ENCODE measurements at places on chromosomes 5 and 9.

GRCh38 chr5:151523335-151523734 lies 67.8 kb downstream of the FAT2 start:
- DNase-seq, result peak; percentile 3

GRCh38 chr5:157543825-157544622 lies 31.6 kb downstream of the ADAM19 start:
- DNase-seq, result no peak

DNA sequence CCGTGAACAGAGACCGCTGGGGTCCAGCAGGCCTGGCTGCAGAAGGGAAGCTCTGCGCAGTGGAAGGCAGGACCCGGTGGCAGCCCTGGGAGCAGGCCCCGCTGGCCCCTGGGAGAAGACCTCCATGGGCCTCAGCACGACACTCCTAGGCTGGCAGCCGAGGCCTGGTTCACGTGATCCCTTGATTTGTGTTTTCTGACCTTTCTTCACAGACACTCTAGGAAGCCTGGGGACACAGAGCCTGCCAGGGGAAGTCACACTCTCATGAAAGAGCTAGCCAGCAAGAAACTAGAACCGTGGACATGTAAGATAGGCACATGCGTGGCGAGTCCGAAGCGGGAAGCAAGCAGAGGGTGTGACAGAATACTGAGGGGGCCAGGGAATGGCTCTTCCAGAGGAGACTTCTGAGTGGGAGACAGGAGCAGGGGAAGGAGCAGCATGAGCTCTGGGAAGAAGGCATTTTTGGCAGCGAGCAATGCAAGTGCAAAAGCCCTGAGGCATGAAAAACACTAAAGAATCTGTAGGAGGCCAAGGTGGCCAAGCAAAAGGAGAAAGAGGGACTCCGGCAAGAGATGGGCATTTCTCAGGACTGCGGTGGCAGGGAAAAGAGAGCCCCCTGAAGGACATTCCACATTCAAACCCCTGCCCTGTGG lies 26.6 kb upstream of the IL17B start:
- DNase-seq, result no peak

DNA sequence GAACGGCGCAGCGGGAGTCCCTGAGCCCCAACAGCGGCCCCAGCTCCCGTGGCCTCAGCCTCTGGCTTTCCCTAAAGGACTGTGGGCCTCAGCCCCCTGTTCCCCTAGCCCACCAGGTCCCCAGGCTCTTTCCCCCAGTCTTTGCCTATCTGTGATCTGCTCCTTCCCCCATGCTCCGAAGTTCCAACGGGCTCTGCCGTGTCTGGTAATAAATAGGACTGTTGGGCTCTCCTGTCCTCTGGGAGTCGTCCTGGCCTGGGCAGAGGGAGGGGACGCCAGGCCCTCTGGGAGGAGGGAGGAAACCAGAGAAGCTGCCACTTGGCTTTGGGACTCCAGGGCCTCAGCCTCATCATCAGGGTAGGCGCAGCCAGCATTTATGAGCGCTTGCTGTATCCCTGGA lies 28.1 kb downstream of the ADGRD2 start:
- DNase-seq, result peak; percentile 7

- no peak for DNase-seq
These were observed 279.7 kb downstream of the NTRK2 start for GRCh38 chr9:84949258-84949657.

DNA sequence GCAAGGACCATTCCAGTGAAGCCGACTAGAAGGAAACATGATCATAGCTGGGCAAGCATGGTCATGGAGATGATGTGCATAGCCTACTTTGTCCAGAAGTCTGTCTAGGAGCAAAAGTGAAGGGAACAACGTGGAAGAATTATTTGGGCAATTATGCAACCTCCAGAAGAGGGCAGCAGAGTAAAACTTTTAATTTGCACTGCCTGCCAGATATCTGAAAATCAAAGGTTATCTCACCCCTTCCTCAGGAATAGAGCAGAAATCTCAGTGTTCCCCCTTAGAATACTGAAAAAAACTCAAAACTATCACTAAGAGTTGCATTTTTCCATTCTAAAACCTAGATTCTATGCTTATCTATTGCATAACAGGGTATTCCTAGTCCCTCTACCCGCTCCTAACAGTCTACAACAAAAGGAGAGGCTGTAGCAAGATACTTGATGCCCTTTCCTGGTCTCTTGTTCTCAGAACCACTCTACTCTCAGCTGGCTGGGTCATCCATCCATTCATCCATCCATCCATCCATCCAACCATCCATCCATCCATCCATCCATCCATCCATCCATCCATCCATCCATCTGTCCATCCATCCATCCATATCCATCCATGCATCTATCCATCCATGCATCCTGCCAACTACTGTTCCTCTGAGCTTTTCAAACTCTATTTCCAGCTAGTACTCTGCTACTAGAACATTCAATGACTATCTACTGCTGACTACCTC lies 8.4 kb upstream of the SETD9 start:
- DNase-seq, result peak; percentile 9

DNA sequence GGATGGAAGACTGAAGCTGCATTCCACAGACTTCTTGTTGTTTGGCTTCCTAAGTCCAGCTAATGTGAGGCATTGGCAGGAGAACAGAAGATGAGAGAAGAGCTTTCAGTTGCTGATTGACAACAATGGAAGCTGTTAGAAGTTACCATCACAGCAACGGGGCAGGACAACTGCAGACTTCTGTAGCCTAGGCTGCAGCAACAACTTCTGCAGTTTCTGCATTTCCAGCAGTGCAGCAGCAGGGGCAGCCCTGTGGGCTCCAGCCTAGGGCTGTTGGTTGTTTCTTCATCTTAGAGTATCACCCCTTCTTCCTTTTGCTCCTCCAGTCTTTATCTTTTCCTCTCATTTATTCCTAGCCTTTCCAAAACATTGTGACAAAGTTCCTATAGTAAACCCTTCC lies 528.8 kb upstream of the PTGER4 start:
- DNase-seq, result no peak

GRCh38 chr9:13675638-13676000 lies 396.1 kb upstream of the MPDZ start:
- DNase-seq, result no peak

- peak; percentile 94 for DNase-seq
These were observed at the start of gene UBE2B for GRCh38 chr5:134370871-134371833. TSS of gene UBE2B (plus strand) at chr5:134371569. CDS start at chr5:134371596, 27 bp downstream.

DNA sequence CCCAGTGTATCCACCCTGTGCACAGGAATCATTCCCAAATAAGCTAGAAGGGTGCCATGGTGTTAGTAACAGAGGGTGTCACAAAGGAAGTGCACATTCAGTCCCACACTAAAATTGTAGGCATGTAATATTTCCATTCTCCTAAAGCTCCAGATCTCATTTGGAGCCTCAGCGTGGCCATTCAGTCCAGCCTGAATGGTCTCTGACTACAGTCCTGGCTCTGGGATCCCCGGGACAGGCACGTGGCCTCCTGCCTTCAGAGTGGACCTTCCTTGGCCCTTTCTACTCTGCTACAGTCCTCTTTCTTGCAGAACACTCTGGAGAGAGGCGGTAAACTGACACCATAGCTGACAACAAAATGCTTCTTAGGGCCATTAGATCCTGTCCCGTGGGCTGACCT lies 243.9 kb downstream of the IRX2 start:
- DNase-seq, result no peak

GRCh38 chr9:13575558-13575957 lies 296.1 kb upstream of the MPDZ start:
- DNase-seq, result no peak

DNA sequence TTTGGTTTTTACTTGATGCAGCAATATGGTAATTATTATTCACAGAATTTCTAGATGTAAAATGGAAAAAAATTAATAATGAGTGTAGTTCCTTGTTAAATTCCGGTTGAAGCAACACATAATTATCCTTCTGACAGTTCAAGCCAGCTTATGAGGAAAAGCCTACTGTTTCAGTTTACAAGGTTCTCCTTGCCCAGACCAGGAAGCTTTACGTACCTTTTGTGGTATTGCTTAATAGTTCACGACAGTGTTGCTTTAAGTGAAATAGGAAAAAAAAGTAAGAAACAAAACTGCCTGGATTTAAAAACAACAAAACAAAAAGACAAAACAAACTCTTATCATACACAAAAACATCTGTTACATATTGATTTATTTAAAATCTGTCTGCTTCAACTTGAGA lies 547.3 kb upstream of the C9orf72 start:
- DNase-seq, result no peak

GRCh38 chr9:133277467-133277866 lies 2.5 kb upstream of the ABO start:
- no peak for DNase-seq

- DNase-seq, result no peak
These were observed 514.5 kb upstream of the PTGER4 start for GRCh38 chr5:40165106-40165788.

DNA sequence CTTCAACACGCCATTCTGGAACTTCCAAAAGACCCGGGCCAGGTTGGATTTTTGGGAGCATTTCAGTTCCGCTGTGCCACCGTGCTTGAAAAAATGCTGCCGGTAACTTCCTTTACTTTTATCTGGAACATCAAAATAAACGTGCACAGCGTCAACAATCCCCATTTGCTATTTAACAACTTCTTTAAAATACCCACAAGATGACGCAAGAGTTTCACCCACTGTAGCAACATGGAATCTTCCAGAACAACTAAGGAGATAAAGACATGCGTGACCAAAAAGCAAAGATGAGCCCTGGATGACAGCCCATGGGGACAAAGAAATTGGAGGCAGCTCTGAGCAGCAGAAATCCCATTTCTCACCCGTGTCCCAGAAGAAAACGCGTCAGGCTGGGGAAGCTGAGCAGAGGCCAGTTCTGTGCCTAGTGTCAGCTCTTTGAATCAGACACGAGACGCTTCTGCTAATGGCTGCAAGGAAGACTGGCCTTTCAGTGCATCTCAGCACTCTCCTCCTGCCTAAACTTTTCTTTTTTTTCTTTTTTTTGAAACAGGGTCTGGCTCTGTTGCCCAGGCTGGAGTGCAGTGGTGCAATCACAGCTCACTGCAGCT lies 61.3 kb downstream of the SECISBP2 start:
- no peak for DNase-seq

DNA sequence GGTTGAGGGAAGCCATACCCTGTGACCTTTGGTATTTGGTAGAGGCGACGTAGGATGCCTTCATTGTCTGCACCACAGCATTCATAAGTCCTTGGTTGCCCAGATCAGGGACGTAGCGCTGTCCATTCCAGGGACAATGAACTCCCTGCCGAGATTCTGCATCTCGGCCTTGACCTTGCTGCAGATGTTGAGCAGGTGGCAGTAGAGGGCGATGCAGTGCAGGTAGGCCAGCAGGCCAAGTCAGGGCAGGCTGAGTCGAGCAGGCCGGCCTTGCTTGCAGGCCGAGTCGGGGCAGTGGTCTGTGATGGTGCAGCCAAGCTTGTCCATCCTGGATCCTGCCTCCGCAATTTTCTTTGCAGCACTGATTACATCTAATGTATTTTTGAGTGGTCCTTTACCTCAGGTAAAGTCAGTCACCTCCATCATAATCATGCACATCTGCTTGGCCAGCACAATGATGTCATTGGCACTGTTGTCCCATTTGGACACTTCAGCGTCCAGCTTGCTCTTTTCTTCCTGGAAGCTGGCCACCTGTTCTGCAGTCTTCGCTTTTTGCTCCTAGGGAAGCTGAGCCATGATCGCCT lies 93.4 kb upstream of the CCDC112 start:
- DNase-seq, result no peak

GRCh38 chr9:124886866-124887492 lies 25.0 kb downstream of the ARPC5L start:
- DNase-seq, result no peak

DNA sequence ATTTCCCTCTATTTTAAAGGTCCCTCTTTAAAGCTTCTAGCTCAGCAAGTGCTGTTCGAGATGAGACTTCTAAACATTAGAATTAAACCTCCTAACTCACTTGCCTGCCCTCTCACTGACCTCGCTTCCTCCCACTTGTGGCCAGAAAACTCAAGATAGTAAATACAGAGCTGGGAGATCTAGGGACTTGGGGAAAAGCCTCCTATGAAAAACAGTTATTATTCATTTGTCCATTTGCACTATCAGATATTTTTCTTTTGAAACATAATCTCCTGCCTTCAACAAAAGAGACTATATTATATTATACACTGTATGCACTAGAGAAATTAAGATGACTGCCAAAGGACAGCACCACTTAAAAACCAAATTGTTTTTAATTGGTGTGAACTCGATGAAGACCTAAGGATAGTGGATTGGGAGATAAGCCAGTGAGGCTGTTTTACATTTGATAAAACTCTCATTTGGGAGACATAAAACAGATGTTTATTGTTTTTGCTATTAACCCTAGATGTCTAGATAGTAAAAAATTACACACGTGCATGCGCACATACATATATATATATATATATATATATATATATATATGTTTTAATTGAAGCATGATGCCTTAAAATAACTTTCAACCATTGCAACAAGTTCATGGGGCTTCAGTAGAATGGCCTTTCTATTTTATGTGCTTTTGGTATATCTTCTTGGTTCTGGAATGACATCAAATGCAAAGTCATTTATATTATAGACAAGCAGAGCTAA lies 229.4 kb downstream of the ADAMTSL1 start:
- DNase-seq, result no peak

DNA sequence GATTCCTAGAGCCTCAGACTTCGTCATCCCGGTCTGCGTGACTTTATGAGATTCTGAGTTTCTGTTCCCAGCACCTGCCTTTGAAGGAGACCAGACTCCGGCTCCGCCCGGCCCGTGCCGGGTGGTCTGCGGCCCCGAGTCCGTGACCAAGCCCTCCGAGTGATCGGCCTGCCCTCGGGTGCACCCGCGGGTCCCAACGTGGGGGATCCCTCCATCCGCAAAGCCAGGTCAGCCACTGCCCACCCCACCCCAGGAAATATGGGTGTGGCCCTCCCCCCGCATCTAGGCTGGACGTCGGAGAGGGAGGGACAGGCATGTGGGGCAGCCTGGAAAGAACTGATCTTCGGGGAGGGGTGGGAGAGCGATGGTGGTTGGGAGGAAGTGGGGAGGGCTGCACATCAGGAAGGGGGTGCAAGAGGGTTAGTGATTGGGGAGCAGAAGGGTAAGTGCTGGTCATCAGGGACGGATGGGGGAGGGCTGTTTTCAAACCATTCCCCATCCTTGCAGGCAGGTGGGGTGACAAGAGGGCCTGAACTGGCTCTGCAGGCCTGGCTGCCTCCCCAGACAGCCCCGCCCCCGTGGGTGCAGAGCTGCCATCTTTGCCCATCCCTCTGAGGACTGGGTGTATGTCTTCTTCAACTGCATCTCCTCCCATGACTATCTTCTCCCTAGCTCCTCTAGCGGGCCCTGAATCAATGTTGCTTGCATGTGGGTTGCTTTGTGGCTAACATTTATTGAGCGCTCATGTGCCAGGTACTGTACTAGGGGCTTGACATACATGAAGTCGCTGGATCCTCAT lies 747 bp downstream of the LRSAM1 start:
- peak; percentile 10 for DNase-seq

DNA sequence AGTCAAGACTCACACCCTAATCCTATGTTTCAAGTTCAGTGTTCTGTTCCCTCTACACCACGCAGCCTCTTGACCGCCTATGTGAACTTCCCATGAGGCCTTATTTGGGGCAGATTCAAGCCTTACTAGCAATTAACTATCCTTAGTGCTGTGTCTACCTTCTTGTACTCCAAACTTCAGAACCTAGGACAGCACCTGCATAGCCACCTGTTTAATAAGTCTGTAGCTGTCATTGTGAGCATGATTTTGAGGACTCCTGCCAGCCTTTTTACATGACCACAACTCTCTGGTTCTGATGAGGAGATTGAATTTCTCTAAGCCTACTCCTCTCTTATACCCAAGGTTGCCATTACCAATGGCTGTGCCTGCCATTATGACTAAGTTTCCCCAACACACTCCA lies 50.8 kb upstream of the PCSK1 start:
- no peak for DNase-seq

- no peak for DNase-seq
These were observed 392.2 kb upstream of the KLF4 start for GRCh38 chr9:107881626-107882300.

GRCh38 chr9:92295827-92296258 lies 2.3 kb upstream of the IARS1 start:
- no peak for DNase-seq

Measured in DMS79 treated with DMSO at 0.1 percent for 48 hours (cell line).